ENCODE measurements at places on chromosomes 7 and 10.

GRCh38 chr10:17729630-17730029 lies 22.4 kb upstream of the TMEM236 start:
- DNase-seq, result no peak

GRCh38 chr10:28661035-28661434 lies 16.3 kb upstream of the BAMBI start:
- DNase-seq, result no peak

DNA sequence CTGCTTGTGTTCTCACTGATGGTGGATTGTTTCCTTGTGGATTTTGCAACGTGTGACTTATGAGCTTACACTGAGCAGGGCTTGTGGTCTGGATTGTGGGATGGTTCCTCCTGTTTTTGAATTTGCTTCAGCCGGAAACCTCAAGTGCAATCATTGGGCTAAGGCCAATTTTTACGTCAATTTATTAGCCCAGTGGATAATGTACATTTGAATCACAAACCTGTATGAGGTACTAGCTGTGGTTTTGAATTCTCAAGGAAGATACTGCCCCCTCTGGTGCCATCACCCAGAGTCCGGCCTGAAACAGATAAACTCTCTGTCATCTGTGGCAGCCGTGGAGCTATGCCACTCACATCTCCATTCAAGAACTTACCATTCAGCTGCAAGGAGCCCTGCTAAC lies 7.3 kb upstream of the ZNF777 start:
- DNase-seq, result no peak

GRCh38 chr7:94710256-94710655 lies 54.3 kb upstream of the SGCE start:
- no peak for DNase-seq

GRCh38 chr7:42869131-42870020 lies 42.5 kb downstream of the C7orf25 start:
- DNase-seq, result no peak

DNA sequence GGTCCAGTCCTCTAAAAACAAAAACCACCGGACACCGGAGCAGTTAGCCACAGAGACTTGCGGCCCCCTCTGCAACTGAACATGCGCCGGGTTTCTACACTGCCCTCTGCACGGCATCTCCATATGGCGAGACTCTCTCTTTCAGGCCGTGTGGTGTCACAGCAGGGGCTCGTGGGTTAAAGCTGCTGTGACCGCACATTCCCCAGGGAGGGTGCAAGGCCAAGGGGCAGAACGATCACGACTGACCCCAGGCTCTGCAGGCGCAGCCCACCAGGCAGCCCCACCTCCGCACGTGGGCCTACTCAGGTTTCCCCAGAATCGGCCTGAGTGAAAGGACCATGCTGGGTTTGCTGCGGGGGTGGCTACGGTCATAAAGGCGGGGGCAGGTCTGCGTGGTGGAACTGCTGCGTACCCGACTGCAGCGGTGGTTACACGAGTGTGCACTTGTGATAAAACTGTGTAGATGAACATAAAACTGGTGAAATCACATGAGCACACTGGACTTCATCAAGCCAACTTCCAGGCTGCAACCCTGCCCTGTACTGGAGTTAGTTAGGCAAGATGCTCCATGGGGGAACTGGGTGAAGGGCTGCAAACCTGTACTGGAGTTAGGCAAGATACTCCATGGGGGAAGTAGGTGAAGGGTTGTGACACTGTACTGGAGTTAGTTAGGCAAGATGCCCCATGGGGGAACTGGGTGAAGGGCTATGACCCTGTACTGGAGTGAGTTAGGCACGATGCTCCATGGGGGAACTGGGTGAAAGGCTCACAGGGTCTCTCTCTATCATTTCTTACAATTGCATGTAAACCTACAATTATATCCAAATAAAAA lies 81.4 kb upstream of the PPP2R2D start:
- no peak for DNase-seq

- no peak for DNase-seq
These were observed 124.1 kb downstream of the LMBR1 start for GRCh38 chr7:156768698-156769472.

DNA sequence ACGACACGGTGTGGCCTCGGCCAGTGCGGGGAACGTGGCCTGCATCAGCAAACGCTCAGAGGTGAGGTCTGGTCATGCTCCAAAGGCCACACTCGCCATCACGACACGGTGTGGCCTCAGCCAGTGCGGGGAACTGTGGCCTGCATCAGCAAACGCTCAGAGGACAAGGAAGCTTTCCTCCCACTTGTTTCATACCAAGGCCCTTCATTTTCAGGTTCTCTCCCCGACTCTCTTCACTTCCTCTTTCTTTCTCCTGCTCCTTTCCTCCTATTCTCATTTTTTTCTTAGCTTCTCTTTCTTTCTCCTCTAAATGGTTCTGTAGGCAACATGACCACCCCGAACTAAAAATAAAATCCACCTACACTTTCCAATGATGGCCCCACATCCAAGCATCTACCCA lies 384.4 kb upstream of the SHH start:
- no peak for DNase-seq

- DNase-seq, result no peak
These were observed 11.9 kb downstream of the CUX1 start for GRCh38 chr7:101829374-101829773.

- no peak for DNase-seq
These were observed 91.3 kb upstream of the BET1 start for GRCh38 chr7:94095316-94096009.

- no peak for DNase-seq
These were observed 127.9 kb downstream of the FAM53B start for GRCh38 chr10:124616040-124616835.

DNA sequence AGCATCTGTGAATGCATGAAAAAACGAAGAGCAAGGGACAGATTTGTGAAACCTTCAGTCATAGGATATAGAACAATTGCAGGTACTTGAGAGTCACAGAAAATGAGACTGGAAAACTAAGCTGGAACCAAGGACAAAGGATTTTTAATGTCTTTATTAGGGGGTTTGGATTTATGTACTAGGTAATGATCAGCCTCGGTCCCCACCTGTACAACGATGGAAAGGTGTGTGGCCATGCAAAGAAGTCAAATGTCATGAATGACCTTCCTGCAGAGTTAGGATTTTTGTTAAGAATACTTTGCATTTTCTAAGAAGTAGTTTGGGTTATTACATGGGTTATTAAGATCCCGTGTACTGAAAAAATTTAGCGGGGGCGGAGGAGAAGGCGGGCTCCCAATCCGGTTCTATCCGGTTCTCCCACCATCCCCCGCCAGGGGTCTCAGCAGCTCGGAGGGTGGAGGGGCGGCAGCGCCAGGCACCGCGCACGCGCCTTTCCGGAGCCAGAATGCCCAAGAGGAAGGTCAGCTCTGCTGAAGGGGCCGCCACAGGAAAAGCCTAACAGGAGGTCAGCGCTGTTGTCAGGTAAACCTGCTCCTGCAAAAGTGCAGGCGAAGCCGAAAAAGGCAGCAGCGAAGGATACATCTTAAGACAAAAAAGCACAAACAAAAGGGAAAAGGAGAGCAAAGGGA lies 327.5 kb upstream of the PLXDC2 start:
- no peak for DNase-seq

GRCh38 chr7:154627646-154628290 lies 375.2 kb downstream of the PAXIP1 start:
- DNase-seq, result no peak

DNA sequence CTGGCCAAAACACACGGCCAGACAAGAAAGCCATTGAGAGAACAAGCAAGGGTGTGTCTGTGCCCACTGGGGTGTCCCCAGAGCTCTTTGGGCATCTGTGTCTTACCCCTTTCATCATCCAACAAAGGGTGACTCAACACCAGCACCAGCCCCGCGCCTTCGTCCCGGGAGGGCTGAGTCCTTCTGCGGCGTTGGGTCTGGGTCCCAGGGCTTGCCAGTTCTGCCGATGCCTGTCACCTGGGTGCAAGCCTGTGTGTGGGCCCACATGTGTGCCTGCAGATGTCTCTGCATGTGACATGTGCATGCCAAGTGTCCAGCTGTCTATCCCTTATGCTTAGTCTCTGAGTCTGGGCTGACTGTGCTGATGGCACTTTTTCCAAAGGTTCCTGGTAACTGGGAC lies 24.4 kb upstream of the ELN start:
- no peak for DNase-seq

- no peak for DNase-seq
These were observed 60.9 kb downstream of the RELN start for GRCh38 chr7:103928581-103928980.

- no peak for DNase-seq
These were observed 16.8 kb downstream of the LIPM start for GRCh38 chr10:88819290-88819689.

GRCh38 chr10:112952282-112953173 lies 2.5 kb downstream of the TCF7L2 start:
- no peak for DNase-seq

DNA sequence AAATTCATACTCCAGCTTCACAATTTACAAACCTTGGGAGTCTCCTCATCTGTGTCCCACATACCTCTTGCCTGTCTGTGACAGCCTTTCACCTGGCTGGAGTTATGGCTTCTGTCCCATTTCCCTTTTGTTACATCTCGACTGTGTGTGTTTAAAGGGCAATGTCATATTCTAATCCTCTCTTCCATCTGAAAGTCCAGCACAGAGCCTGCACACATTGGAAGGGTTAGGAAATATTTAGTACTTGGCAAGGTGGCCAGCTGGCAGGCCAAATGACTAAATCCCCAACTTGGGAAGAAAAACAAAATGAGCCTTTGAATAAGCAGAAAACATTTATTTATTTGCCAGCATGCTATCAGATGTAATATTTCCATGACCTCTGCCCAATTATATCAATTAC lies 120.1 kb upstream of the STK17A start:
- no peak for DNase-seq

GRCh38 chr10:19816411-19817230 lies at the start of gene PLXDC2:
Gene PLXDC2 (plus strand): TSS chr10:19816432.
- no peak for DNase-seq
